ENCODE measurements at places on chromosomes 13 and 19.

DNA sequence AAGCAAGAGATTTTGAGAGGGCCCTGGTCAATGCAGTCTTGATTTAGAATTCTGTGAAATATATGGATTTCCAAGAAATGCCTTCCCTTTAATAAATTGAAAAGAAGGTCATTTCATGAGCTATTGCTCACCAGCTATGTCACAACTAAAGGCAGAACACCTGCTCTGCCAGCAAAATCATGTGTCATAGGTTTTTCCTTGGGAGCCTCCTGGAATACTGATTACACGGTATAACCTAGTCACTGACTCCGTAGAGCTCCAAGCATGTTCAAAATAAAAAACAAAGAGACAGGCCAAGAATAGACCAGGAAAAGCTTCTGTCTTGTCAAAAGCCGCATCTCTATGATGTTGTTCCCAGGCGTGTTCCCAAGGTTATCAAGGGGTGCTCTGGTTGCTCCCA is 45.5 kb downstream of the HSPH1 start:
- no peak for DNase-seq

GRCh38 chr19:35751839-35752745 is 3.7 kb downstream of the LIN37 start:
- no peak for DNase-seq

GRCh38 chr13:51341232-51341631 is 1.7 kb downstream of the SERPINE3 start:
- DNase-seq, result no peak

- no peak for DNase-seq
Observed at GRCh38 chr13:50187352-50188029, 172.2 kb downstream of the KCNRG start.

- DNase-seq, result no peak
Observed at GRCh38 chr19:49224879-49225278, 67.3 kb downstream of the TRPM4 start.

- no peak for DNase-seq
Observed at GRCh38 chr13:20311022-20311421, 78.9 kb upstream of the GJB6 start.

DNA sequence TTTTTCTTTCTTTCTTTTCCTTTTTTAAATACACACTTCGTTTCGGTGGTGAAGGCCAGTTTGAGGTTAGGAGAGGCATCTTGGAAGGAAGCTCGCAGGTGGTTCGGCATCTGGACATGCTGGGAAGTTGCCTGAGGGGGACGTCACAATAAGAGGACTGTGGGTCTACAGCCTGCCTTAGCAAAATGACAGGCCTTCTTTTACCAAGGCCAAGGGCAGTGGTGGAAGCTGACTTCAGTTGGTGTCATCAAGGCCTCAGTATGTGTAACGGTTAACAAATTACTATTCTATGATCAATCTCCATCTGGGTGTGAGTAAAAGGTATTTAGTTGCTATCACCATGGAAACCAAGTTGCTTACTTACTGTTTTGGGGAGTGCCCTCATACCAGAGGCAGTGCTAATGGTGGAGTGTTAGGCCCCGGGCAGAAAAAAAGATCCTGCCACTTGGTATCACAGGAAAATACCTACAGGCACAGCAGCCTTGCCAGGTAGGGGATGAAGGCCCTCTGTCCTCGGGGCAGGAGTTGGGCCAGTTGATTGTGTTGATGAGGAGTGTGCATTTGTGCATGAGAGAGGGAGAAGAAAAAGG is 10.3 kb downstream of the ACTN4 start:
- no peak for DNase-seq

DNA sequence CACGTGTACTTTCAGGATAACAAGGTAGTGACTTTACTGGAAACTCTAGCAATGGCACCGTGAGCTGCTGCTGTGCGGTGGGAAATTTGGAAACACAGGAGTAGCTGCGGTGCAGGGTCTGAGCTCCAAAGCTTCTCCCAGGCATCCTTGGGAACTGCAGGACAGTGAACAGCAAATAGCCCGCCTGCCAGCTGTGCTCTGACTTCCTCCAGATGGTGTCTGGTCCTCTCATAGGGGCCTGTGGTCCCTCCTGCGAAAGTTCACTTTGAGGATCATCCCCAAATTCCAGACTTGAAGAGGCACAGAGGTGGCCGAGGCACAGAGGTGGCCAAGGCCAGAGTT is 287.3 kb upstream of the MAB21L1 start:
- DNase-seq, result no peak

- no peak for DNase-seq
Observed at GRCh38 chr19:615619-616018, 17.7 kb downstream of the POLRMT start.

GRCh38 chr19:10544242-10544752 is 593 bp downstream of the ATG4D start:
- DNase-seq, result peak; percentile 25

DNA sequence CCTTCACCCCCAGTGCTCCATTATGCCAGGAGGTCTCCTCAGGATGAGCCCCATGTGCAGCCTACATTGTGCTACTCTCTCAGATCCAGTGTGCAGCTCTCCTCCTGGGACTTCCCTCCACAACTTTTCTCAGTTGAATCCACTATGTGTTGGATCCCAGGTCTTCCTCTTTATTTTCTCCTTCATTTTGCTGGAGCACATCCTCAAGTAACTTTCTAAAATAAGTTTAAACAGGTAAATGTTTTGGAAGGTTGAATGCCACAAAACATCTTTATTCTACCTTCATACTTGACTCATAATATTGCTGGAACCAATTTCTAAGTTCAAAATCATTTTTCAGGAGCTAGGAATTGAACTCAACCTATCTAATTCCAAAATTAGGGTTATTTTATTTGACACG is 52.1 kb downstream of the C13orf46 start:
- no peak for DNase-seq

DNA sequence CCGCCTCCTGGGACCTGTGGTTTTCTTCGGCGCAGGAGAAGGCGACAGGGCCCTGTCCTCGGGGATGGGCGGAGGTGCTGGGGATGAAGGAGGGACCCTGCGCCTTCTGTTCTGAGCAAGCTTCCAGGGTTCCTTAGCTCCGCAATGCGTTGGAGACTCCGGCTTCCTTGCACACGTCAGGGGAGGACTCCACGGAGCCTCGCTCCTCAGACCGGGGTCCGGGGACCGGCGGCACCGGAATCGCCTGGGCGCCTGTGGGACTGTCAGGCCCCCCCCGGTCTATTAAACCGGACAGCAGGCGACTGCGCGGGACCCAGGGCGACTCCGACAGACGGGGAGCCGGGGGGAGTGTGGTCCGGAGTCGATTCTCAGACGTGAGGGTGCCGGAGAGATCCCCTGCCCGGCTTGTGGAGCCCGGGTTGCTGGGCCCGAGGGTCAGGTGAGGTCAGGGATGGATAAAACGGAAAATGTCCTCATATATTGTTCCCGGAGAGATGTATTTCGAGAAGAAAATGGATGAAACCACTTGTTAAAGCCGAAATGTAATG is 227.4 kb downstream of the TEX29 start:
- no peak for DNase-seq

- DNase-seq, result no peak
Observed at GRCh38 chr19:18218600-18218999, 7.6 kb downstream of the PDE4C start.
